SK-MEL-5 (cell line): ENCODE measurements at places on chromosomes 3 and 15.

GRCh38 chr3:8283193-8283592 lies 218.4 kb upstream of the LMCD1 start:
- no peak for DNase-seq

GRCh38 chr3:124227150-124227630 lies 235.3 kb upstream of the ROPN1 start:
- DNase-seq: no peak

- DNase-seq: peak; percentile 92
Observed at GRCh38 chr3:52670621-52671521, 14.8 kb downstream of the PBRM1 start.

- DNase-seq: no peak
Observed at GRCh38 chr3:185063431-185063830, 89.4 kb downstream of the C3orf70 start.

GRCh38 chr15:83109532-83109931 lies 2.1 kb downstream of the TM6SF1 start:
- no peak for DNase-seq

DNA sequence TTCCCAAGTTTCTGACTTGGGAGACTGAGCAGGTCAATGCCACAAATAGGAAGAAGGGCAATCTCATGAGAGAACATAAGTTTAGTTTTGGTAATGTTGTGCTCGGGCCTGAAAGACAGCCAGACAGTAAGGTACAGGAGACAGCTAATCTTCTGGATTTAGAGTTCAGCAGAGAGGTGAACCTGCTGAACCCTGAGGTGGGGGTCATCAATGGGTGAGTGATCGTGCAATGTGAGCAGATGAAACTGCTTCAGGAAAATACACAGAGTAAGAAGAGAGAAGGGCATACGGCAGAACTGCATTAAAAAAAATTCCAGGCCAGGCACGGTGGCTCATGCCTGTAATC lies 23.3 kb downstream of the RUBCN start:
- DNase-seq: no peak

DNA sequence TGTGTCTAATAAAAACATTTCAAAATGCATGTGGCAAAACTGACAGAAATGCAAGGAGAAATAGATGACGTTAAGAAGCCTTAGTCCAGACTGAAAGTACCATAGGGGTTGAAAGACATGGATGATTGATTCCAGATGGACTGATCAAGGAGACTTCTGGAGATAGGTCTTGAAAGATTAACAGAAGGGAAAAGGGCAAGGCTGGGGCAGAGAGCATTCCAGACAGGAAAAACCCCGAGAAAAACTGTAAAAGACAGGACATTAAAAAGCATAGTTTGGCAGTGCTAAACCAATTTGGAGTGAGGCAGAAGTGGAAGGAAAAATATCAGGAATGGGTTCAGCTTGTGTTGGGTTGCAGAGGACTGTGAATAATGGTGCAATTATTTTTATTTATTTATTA lies 375.2 kb upstream of the SGO1 start:
- DNase-seq: no peak

DNA sequence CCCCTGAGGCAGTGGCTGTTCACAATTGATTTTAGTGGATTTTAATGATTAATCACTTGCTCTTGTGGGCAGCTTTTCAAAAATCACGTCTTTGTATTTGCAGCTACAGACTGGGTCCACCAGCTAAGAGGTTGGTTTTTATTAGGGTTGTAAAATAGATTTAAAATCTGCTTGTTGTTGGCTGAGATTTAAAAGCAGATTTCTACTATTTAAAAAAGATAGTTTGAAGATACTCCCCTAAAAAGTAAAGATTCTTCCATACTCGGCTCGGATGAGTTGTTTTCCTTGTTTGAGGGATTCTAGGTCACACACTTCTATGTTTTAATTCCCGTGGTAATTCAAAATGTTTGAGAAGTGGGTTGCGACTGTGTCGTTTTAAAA lies 1.7 kb downstream of the KLHL24 start:
- DNase-seq: no peak

- DNase-seq: no peak
Observed at GRCh38 chr3:70740872-70741271, 428.4 kb upstream of the MDFIC2 start.

DNA sequence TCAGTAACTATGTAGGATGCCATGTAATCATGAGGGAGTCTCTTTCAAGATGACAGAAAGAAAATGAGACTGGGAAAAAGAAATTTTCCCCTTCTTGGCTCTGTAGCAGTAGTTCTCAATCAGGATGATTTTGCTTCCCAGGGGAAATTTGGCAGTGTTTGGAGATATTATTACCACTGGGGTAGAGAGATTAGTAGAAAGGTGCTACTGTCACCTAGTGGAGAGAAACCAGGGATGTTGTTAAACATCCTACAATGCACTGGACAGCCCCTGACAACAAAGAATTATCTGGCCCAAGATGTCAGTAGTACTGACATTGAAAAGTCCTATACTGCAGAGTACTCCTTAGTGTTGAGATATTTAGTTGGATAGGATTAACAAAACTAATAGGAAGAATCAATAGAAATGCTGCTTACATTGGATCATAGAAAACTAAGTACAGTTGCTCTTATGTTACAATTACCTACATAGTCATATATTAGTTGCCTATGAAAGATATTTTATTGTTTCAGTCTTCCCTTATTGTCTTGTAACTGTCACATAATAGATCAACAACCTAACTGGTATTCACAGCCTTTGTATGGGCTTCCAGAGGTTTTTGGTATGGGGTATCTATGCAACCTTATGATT lies 433.3 kb downstream of the RAP2B start:
- DNase-seq: peak; percentile 83

GRCh38 chr3:130894130-130894985 lies 474 bp downstream of the ATP2C1 start:
- peak; percentile 12 for DNase-seq

- no peak for DNase-seq
Observed at GRCh38 chr15:41969851-41970431, 2.4 kb downstream of the EHD4 start.

DNA sequence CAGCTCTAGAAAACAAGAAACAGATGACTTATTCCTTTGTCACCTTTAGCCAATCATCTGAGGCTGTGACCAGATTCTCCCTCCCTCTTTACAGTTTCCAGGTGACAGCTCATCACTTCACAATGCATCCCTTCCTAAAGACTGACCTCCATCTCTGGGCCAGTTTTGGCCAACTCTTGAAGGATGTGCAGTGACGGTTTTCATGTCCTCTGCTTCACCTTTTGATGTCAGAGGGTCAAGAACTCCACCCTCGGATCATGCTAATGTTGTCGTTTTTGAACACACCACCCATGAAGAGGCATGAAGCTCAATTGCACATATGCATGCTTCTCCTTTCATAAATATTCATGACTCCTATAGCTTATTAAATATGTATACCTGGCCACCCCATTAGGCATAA lies 161.2 kb upstream of the SYNPR start:
- no peak for DNase-seq

GRCh38 chr3:161649900-161650484 lies 153.4 kb downstream of the OTOL1 start:
- DNase-seq: no peak

GRCh38 chr3:132535575-132536441 lies 61.3 kb upstream of the ACKR4 start:
- DNase-seq: peak; percentile 81

DNA sequence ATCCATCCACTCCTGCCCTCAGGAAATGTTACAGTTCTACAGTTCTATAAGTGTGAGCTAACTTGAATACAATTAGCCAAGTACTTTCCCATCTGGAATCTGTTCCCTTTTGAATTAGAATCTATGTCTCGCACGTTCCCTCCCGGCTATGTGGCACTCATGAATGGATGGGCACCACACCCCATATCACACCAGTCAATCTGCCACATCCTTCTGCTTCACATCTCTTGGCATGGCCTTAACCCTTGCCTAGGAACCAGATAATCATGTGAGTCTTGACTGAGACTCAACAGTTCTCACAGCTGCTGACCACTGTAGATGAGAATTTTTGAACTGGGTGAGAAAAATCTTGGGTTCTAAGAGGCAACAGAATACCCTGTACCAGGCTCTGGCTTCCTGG lies 180.2 kb downstream of the TNIK start:
- DNase-seq: no peak

- peak; percentile 22 for DNase-seq
Observed at GRCh38 chr3:71998995-71999673, 214.2 kb upstream of the PROK2 start.

DNA sequence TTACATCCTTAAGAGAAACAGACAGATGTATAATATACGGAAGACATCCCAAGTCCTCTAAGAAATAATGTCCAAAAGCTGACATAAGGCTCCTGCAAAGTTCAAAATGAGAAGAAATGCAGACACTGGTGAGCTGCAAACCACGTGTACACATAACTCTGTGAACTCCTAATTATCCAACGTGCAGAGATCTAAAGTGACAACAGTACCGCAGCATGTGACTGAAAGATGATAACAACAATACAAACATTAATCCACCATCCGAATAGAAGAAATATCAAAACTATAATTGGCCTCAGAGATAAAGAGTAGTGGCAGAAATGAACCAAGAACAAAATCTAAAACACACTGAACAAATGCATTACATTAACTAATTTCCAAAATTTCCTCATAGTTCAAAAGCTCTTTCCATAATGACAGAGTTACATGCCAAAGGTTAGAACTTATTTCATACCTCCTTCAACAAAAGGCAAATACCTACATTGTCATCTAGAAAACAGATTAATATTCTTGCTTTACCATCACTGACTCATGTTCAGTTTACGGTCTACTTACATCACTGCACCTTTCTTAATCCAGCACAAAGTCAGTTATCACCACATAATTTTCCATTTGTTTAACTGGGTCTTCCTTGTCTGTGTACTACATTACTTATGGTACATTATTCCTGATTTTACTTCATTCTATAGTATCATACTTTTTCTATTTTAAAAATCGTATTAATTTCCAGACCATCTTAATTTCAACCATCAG lies 2.2 kb downstream of the PDCD10 start:
- DNase-seq: no peak

DNA sequence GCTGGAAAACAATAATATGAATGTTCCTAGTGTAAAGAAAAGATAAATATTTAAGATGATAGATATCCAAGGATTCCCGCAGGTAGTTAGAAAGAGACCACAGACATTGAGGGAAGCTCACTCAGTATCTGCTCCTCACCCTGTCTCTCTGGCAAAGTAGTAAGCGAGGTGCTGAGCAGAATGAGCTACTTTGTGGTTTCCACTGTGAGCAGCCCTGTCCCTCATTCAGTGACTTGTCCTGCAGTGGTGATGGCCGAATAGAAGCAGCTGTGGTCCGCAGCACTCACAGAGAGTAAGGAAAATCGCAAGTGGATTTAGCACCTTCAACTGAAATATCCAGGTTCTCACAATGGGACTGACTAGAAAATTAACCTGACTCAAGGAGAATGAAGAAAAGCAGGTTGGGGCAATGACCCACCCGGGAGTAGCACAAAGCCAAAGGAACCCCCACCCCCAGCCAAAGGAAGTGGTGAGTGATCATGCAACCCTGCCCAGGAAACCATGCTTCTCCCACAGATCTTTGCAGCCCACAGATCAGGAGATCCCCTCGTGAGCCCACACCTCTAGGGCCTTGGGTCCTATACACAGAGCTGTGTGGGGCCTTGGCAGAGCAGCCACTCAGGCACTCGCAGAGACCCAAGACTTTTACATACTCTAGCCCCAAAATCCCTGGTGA lies 21.8 kb upstream of the SLC25A38 start:
- no peak for DNase-seq

DNA sequence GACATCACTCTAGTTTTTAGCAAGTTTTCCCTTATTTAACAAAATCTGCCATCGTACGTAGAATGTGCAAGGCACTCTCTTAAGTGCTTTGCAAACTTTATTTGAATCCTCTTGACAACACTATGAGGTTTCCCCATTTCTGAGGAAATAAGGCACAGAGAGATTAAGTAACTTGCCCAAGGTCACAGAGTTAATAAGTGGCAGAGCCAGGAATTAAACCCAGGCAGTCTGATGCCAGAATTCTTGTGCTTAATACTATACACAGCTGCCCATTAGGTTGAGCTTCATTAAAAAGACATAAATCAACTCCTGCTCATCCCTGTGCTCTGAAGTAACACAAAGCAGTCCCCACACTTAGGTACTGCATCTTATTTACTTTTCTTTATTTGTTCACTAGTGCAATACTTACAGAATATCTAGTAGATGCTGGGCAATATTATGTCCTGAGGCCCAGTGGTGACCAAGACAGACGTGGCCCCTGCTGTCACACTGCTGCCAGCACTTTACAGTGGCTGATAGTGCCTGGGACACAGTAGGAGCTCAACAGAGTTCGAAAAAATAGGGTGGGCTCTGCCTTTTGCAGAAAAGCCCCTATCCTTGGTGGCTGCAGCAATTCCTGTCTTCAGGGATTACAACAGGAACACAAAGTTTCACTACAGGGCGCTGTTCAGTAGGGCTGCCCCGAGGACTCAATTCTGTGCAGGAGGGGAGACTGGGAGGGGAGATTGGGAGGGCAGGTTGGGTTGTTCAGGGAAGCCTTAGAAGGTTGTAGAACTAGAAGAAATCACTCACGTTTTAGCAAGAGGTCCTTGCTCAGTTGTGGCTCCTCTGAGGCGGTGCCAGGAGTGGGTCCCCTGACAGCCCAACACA lies 138.3 kb upstream of the TPM1 start:
- DNase-seq: peak; percentile 26

DNA sequence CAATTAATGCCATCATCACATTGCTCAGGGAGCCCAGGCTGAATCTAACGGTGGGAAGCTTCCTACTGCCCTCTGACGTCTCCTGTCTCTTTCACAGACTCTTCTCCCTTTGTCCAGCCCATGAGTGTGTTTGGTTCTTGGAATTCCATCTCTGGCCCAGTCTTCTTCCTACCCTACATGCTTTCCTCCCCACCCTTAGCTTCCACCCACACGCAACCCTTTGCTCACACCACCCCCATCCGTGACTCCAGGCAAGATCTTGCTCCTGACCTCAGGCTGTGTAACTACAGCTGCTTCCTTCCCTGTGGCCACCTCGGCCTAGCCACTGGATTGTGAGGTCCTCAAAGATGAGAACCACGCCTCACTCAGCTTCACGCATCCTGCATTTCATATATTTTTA lies 72.3 kb upstream of the THBS1 start:
- no peak for DNase-seq

DNA sequence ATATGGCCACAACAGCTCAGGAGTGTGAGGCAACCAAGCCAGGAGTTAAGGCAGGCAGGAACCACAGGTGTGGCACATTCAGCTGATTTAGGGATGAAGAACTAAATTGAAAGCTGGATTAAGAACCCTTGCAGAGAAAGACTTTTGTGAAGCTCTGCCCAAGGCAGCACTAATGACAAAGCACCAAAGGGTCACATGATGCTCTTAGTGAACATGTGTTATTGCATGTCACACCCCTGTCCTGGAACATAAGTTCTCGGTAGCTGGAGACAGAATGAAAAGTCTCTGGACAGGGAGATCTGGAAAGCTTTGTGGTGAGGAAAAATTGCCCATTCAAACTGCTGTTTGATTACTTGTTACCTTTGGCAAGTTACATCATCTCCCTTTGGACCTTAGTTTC lies 3.2 kb downstream of the EAF1 start:
- no peak for DNase-seq

DNA sequence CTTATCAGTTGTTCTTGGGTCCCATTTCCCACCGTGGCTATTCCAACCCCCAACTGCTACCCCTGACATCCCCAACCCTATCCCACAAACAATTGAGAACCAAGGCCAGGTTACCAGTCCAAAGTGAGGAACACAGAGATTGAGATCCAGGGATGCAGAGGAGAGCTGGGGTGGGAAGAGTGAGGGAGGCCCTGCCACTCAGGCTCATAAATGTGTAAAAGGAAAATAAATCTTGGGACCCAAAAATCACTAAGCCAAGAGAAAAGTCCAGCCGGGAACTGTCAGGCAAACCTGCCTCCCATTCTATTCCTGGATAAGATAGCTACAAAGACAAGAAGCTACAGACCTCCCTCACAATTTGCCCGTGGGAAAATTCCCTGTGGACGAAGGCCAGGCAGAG lies 101.1 kb upstream of the DLG1 start:
- DNase-seq: no peak
